ENCODE measurements at places on chromosomes 4 and X.

DNA sequence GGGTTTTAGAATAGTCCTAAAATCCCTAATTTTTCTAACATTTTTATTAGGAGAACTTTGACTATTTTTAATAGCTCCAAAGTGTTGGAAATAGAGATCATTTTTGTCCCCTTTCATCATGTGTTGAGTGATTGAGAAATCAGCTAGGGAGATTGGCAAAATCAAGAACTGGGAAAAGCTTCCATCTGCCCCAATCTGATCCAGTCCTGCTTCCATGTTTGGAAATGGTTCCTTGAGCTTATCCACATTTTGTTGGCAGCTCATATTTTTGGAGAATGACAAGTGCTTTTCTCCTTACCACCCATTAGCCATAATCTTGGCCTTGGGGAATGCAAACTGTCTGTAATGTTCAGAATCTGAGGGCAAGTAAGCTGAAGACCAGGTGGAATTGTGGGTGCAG, 73.9 kb downstream of the SYNPO2 start:
- no peak for DNase-seq

- DNase-seq = no peak
Observed at GRCh38 chrX:116272322-116272721, 101.8 kb downstream of the AGTR2 start.

DNA sequence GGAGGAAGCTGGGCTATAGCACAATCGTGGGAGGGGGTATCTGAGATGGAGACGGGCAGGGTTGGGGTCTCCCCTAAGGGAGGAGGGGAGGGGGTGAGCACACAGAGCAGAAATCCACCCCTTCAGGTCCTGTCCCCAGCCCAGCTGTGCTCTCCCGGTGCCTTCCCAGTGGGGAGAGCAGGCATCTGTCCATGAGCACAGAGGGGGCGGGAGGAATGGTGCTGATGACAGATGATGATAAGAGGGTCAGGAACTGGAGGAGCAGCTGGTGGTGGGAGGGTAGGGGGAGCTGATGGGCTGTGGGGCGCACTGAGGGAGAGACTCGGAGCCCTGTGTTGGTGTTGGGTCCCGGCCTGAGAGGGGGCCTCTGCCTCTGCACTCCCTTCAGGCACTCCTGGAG, 8.6 kb downstream of the ATP2B3 start:
- DNase-seq = no peak

DNA sequence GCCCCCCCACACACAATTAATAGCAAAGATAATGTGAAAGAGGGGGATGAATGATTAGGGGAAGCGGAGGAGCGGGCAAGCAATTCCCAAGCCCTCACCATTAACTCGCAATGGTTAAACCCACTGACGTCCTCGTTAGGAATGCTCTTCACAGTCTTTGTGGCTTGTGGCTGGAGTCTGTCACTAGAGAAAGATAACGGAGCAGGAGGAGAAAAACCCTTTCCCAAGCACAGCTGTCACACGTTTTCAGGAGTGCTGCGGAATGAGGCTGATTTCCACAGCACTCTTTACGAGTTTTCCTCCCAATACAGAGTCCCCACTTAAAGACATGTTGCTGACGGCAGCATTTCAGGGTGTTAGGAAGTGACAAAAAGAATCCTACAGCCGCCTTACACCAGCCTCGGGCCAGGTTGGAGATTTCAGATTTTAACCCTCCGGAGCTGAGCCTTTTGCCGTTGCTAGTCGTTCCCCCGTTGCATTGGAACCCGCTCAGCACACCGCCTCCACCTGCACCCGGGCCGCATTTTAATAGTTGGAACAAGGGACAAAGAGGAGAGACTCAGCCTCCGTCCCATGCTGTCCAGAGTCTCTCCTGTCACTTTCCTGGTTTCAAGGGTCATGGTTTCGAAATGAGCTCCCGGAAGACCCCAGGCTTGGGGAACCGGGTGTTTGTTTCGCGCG, 92.2 kb downstream of the GEMIN8 start:
- DNase-seq = no peak

DNA sequence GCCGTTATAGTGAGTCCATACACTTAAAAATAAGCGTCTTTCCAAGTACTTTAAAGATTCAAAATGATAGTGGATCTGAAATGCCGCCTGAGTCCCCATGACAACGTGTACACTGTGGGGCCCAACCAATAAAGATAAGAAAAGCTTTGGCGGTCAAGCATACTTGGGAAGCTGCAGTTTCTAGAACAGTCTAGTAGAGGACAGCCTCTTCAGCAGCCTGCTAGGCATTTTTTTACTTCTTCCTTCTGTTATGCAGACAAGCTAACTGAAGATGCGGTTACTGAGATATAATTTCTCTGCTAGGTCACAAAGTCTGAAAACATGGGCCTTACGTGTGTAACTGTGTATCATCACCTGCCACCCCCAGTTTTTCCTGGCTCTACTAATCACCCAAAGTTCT, 402 bp upstream of the UPRT start:
- DNase-seq = no peak

- no peak for DNase-seq
Observed at GRCh38 chrX:121903961-121904360, 856.6 kb downstream of the GLUD2 start.

- DNase-seq = no peak
Observed at GRCh38 chrX:13829983-13830382, 13.1 kb upstream of the GPM6B start.

- no peak for DNase-seq
Observed at GRCh38 chr4:184588893-184589292, 60.4 kb downstream of the CASP3 start.
